ENCODE measurements at places on chromosomes 7 and 10.

DNA sequence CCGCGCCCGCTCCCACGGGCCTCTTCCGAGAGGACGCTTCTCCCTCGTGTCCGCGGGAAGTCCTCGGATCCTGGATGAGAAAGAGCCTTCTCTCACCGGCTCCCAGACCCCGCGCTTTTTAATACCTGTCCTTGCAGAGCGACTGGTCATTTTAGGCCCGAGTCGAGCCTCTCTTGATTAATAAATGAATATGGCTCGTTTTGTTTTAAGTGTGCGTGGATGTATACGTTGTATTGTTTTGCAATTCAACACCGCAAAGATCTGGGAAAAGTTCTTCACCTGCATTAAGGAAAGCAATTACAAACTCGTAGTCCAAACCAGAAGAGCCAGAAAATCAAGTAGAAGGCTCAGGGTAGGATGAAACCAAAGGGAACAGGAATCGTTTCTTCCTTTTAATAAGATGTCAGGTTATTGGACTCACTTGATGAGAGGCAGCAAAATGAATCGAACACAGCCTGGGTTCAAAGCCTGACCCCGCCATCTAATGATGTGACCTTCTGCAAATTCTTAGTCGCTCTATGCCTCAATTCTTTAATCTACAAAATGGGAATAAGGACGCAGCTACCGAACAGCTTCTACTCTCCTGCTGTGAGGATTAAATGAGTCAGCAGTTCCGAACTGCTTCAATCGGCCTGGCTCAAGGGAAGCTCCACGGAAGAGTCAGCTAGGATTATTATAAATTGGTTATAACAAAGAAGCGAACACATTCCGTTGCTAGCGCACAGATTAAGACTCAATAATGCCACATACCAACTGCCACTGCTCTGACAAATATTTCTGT is 277.8 kb upstream of the NEBL start:
- no peak for DNase-seq

- DNase-seq = no peak
Measured at GRCh38 chr10:120456626-120457430, at the start of gene PLPP4. PLPP4 (plus strand) TSS chr10:120457227; CDS start chr10:120457306, 79 bp downstream.

DNA sequence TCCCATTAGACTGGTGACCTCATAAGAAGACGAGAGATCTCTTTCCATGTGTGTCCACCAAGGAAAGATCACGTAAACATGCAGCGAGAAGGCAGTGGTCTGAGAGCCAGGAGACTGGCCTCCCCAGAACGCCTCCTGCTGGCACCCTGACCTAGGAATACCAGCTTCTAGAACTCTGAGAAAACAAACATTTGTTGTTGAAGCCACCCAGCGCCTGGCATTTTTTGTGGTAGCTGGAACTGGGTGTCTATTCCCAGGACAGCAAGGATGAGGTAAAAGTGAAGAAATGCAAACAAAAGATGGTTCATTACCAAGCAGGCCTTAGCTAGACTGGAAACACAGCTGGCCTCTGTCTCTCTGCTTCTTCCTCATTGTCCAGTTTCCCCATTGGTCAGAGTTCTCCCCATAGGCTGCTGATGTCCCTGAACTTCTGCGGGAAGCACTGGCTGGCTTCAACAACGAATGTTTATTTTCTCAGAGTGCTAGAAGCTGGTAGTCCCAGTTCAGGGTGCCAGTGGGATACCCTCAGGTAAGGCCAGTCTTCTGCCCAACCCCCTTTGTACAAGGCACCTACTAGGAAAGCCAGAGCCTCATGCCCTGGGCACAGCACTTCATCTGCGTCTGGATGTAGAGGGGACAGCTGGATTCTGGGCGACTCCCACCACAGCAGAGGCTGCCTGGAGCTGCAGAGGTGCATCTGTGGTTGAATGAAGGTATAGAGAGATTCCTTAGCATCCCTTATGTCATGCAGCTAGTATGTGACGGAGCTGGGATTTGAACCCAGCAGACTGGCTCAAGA is 304.9 kb downstream of the TCERG1L start:
- DNase-seq = no peak

DNA sequence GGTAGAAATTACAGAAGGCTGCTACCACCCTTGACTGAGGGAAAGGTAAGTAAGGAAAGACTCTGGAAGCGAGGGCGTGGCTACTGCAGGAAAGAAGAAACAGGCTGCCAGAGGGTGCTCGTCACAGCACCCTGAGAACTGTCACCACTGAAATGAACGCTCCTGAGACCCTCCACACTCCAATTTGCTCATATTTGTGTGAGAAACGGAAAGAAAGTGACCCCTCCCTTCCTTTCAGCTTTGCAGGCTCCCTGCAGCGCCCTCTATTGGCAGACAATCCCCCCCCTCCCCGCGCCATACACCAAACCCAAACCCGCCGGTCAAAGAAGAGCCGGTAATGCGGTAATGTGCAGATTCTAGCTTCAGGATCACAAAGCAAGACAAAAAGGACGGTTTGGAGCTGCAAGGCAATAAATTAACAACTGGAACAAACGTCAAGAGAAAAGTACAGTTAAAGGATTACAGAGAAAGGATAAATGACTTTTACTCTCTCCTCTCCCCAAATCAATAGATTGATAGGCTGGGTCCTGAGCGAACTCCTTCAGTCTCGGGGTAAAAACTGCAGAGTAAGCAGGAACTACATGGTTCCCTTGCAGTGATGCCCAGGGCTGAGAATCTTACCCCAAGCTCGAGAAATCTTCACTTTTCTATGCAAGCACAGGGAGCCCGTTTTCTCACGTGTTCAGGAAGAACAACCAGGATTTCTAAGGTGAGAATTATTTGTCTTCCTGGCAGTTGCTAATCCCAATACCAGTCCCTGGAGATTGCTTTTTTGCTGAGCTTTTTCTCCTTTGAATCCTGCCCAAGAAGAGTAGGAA is 47.6 kb downstream of the STEAP1B start:
- DNase-seq = no peak

GRCh38 chr7:5567790-5568189 is 144.2 kb upstream of the TNRC18 start:
- DNase-seq = no peak

- no peak for DNase-seq
Measured at GRCh38 chr7:125934539-125934938, 1004.9 kb upstream of the POT1 start.

GRCh38 chr10:77027576-77027975 is 610.0 kb downstream of the KCNMA1 start:
- DNase-seq = no peak

DNA sequence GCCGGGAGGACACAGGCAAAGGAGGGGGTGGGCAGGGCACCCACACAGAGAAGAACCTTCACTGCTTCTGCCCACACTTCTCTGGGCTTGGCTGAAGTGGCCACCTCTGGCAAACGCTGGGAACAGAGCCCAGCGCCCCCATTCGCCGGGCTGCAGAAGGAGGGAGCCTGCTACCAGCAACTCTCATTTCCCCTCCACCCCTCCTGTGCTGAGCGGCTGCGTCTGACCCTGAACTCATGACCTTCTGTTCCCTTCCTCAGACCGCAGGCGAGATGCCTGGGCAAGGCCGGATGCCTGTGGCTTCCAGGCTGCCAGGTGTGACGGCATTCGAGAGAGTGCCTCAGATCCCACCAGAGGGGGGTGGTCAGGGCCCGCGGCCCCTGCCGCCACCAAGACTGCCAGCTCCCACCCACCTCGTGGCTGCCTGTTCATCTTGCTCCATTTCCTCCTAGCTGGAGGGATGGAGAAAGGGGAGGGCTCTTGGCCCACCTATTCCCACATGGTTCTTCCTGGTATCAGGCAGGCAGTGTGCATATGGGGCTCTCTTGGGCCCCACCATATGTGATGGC is 19.8 kb downstream of the DNAJB12 start:
- DNase-seq = no peak

GRCh38 chr7:95684037-95684436 is 87.7 kb upstream of the PDK4 start:
- no peak for DNase-seq

DNA sequence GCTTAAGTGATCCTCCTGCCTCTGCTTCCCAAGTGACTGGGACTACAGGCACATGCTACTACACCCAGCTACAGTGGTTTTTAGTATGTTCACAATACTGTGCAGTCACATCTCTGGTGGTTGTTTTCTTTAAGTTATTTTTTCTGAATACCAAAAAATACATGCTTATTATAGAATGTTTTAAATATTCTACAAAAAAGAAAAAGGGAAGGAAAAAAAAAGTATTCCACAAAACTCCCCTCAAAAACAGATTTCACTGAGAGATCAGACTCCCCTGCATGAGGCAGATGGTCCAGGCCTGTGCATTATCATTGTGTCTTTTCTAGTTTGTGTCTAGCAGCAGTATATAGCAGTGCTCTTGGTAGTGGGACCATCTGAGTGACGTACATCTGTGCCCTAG is 36.8 kb downstream of the OGDH start:
- no peak for DNase-seq

DNA sequence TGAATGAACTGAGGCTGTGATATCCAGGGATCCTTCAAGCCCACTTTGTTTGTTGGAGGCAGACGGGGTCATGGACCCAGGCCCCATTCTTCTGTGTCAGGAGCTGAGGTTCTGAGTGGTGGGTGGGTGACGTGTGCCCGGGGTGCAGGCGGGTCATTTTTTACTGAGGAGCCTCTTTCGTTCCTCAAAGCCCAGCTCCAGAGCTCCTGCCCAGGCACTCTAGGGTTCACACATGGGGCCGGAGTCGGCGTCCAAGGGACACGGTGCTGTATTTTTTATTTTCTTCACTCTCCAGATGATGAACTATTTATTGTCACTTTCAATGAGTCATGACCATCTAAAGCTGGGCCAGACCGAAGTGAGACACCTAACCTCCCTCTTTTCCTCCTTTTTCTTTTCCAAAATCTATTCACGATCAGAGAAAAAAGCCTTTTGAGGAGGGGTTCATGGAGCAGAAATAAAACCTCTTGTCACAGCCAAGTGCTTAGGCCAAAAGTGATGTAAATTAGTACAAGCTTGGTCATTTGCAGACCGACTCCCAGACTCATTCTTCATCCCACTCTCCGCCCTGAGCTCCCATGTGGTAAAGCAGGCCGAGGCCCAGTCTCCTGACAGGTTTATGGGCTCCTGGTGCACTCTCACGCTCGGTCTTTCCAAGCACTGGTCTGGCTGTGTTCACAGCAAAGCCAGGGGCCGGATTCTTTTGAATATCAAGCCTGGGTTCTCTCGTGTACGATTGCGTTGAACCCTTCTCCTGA is 41.4 kb upstream of the PITRM1 start:
- no peak for DNase-seq

- DNase-seq = no peak
Measured at GRCh38 chr7:29420011-29420410, 143.6 kb upstream of the PRR15 start.

DNA sequence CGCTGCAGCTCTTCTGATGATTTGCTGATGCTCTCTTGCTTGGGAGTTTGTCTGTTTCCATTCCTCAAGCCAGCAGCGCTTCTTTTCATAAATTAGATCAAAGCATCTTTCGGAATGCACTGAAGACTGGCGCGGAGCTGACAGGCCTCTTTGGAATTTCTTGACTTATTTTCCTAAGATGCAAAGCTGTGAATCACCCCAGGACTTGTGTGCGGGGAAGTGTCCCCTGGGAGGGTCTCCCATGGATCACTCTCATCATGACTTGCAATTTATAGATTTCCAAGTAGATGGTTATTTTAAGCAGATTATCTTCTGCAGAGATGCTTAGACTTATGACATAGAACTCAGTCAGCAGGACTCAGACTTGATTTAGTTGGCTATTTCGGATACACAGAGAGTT is 467.2 kb downstream of the TCERG1L start:
- DNase-seq = no peak

- DNase-seq = no peak
Measured at GRCh38 chr7:42181566-42181965, 55.4 kb downstream of the GLI3 start.

DNA sequence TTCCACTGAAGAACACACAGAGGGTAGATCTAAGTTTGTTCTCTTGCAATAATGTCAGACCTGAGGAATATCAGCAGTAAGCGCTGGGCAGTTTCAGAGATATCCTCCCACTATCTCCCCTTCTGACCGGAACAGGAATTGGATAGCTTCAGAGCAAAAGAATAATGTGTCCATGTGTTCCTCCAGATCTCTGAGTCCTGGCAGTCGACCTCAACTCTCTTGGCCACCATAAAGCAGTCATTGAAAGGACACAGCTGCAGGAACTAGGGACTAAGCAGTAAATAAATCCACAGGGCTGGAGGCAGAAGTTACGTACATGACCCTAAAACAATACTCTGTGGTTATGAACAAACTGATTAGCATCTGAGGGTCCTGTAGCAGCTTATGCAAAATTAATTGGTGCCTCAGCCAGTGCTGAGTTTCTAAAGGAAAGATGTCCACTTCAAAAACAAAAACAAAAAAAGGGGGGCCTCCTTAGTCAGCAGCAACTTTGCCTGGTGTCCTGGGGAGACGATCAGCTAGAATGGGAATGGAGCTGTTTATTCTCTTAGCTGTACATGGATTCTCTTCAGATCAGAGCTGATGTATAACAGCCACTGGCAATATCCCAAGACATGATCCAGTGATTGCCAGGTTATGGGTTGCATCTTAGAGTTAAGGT is 6.4 kb upstream of the PRTFDC1 start:
- DNase-seq = no peak

DNA sequence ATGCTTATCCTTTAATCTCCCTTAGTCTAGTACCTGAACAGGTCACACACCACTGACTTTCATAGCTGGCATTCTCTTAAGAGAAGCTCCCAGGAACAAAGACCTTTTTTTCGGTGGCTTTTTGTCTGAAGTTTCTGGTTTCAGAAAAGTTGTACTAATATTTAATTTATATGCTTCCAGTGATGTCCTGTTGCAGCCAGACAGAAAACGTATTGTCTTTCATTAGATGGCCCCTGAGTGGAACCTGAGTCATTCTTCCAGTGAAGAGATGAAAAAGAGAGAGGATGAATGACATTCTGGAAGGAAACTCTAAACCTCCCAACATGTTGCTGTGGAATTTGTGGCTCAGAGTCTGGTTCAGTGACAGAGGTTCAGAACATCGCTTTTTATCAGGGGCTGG is 274.8 kb upstream of the TAC1 start:
- DNase-seq = no peak

GRCh38 chr10:124588736-124589490 is 127.3 kb downstream of the LHPP start:
- DNase-seq = no peak

Measured in AG04450 (cell line).